ENCODE measurements at places on chromosomes 2 and 18.

- no peak for DNase-seq
These were observed 79.5 kb upstream of the ALPP start for GRCh38 chr2:232299084-232299483.

- DNase-seq = no peak
These were observed 269.0 kb upstream of the FBXO11 start for GRCh38 chr2:48175254-48175653.

- no peak for DNase-seq
These were observed 15.5 kb upstream of the BMPR2 start for GRCh38 chr2:202360646-202361045.

GRCh38 chr2:47016172-47016913, 100.7 kb upstream of the MCFD2 start:
- DNase-seq = no peak

DNA sequence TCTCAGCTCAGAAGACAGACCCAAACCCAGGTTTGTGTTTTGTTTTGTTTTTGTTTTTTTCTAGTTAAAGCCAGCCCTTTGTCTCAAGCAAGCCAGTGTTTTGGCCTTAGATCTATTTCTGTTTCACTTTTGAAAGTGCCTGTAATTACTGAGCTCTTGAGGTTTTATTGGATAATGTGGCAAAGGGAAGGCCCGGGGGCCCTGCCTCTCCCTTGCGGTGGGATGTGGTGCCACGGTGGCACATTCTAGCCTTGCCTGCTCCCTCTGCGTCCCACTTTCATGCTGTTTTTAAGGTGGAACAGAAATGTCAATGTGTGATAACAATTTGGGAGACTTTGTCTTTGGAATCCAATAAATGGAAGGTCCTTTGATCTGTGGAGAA, 2.5 kb downstream of the HPCAL1 start:
- DNase-seq = no peak

- no peak for DNase-seq
These were observed 61.3 kb downstream of the PKP4 start for GRCh38 chr2:158518084-158518483.

DNA sequence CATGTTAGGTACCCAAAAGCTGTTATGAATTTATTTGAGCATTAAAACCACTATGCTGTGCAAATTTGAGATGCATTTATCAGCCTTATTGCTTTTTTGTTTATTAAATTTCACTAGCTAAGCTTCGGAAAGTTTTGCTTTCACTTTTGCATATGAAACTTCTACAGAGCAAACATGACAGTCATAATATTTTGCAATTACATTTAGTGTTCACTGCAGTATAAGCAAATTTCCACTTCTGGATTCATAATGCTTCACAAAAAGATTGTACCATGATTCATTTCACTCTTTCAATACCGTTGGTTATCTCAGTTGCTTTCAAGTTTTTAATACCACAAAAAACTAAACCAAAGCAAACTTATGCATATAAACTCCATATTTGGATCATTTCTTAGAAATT, 228.7 kb upstream of the SLC8A1 start:
- no peak for DNase-seq

DNA sequence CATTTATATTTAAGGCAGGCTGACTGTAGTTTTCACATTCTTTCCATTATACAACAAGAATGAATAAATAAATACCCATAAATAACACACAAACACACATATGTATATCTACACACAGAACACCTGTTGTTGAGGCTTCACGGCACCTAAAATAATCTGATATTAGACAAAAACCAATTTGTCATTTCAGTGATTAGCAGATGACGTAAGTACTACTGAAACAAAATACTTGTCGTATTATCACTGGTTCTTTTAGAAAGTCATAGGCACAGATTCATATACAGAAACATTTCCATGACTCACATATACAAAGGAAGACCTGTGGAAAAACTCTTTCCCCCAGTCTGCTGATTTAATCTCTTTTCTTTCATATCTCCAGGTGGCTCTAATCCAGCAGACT, 1113.4 kb upstream of the FANCL start:
- DNase-seq = no peak

GRCh38 chr2:150090031-150090430, 397.4 kb downstream of the RND3 start:
- DNase-seq = no peak

DNA sequence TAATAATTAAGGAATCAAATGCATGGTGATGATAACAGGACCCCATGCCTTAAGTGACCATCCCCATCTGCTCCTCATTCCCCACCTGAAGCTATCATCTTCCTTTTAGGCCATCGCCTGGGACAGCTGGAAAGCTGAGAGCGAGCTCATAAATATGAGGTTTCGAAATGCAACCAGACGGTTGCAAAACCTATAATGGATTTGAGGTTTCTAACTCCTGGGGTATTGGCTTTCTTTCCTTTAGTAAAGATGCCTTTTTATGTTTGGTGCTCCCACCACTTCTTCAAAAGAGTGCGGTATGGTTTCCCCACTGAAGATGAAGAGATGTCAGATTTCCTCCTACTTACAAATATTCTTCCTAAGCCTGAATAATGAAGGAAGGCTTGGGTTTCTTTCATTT, 1589.5 kb upstream of the PIK3C3 start:
- no peak for DNase-seq

DNA sequence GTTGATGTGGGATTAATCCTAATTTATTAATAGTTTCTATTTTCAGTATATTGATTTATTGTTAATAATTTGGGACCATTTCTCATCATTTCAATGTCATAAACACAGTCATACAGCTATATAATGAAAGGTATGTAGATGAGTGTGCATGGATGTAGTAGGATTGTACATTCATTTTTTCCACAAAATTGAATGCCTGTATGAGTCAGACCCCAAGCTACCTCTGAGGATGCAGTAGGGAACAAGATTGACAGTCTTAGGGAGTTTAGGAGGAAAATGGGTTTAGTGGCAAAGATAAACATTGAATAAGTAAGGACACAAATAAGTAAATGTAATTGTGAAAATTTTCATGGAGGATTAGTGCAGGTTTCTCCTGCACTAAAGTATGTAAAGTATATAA, 14.1 kb upstream of the TMEFF2 start:
- no peak for DNase-seq

DNA sequence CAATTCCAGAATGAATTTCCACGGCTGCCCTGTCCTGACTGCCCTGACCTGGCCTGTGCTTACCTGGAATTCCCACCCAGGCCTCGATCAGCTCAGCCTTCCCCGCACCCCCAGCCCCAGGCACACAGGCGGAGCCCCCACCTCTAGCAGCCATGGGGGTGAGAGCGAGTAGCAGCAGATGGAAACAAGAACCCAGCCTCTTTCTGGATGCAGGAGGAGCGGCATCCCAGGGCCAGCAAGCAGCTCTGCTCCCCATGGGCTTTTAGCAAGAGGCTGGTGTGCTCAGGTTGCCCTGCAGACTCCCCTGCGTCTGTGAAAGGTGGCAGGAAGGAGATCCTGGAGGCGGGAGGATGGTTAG, 101.8 kb downstream of the TPO start:
- no peak for DNase-seq

GRCh38 chr18:6901286-6901926, 171.9 kb downstream of the ARHGAP28 start:
- no peak for DNase-seq

GRCh38 chr18:10604182-10604581, 78.4 kb downstream of the NAPG start:
- no peak for DNase-seq

GRCh38 chr2:200509235-200509611, 645 bp downstream of the KCTD18 start:
- DNase-seq = no peak

DNA sequence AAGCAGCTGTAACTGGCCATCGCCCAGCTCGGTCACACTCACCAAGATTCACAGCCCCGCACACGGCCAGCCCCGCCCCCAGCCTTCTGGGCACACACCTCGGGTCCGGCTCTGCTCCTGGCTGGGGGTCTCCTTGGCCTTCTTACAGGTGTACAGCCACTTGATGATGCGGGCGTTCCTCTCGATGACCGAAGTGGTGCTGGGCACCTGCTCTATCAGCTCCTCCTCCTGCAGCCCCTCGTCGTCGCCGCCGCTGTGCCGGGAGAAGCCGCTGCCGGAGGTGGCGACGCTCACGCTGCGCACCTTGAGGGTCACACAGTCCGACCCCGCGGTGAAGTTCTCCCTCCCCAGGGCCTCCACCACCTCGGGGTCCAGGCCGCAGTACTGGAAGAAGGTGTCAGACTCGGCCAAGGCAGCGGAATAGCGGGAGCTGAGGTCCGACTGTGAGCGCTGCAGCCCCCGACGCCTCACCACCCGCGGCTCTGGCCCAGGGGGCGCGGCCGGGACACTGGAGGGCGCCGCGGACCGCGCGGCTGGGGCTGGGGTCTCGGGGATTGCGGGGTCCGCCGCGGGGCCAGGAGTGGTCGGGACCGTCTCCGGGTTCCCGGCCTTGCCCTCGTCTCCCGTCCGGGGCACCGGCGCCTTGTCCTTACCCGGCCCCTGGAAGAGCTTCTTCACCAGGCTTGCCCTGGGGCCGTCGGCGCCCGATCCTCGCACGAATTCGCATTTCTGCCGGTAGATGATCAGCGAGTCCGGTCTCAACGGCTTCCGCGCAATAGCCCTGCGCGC, 769 bp downstream of the FAM110C start:
- DNase-seq = no peak

DNA sequence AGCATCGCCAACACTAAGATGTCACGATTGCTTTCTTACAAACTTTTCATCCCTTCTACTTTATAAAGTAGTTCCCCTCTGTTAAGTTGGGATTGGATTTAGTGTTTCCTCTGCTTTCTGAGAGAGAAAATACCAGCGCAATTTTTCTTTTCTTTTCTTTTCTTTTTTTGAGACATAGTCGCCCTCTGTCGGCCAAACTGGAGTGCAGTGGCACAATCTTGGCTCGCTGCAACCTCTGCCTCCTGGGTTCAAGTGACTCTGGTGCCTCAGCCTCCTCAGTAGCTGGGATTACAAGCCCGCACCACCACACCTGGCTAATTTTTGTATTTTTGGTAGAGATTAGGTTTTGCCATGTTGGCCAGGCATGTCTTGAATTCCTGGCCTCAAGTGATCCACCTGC, 9.0 kb downstream of the RELCH start:
- no peak for DNase-seq

DNA sequence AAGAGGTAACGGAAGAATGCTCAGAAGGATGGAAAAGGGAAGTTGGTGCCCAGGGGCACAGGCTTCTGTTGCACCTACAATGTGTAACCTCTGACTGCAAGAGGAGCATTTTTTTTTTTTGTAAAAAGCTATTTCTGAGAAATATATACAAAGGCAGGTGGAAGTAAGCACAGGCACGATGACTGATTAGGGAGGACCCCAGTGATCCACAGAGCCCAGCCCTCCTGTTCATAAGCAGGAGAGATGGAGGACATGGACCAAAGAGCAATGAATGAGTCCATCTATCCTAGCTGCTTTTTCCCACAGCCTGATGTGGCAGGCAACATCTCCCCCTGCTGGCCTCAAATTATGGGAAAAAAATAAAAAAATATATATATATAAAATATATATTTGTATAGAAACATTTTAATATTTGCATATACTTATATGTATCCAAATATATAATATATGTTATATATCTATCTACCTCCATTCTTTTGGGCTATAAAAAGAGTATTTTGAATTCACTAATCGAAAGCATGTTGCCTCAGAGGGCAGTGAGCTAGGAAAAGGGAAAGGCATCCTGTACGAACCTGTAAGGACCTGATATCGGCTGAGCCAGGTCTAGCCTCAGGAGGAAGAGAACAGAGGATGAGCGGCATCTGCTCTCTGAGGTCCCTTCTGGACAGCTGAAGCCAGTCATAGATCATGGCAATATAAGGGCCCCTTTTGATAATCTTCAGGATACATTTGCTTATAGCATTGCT, 166.0 kb upstream of the STK17B start:
- no peak for DNase-seq

DNA sequence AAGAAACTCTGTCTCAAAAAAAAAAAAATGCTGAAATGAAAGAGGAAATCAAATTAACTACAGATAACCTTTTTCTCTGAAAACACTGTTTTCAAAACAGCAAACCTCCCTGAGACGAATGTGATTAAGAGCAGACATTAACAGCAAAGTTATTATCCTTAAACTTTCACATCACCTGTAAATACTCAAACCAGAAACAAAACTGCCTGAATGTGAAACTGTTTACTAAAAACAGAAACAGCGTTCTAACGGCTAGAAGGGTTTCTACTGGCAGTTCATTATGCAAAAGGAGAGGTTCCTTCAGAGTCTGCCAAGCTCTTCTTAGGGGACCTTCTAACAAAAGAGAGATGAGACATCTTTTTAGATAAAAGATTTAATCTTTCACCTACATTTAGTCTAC, 45.9 kb downstream of the PNO1 start:
- no peak for DNase-seq

DNA sequence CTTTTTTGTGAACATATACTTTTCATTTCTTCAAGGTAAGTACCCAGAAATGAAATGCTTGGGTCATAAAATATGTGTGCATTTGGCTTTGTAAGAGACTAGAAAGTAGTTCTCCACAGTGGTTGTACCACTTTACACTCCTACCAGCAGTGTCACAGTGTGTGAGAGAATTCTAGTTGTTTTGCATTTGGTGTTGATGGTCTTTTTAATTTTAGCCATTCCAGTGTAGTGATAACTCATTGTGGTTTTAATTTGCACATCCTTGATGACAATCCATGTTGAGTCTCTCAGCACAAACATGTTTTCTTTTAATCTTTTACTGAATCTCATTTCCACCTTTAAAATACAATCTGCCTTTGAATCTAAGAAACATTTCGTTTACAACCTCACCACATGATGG, 402.5 kb upstream of the ETAA1 start:
- DNase-seq = no peak

DNA sequence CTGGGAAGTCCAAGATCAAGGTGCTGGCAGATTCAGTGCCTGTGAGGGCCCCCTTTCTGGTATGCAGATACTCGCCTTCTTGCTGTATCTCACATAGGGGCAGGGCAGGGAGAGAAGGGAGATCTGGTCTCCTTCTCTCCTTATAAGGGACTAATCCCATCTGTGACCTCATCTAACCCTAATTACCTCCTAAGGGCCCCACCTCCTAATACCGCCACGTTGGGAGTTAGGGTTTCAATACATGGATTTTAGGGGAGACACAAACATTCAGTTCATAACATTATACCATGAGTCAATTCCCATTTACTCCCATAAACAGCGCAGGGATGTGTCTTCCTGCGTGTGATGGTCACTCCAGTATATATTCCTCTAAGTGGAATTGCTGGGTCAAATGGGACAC, 73.8 kb upstream of the TXNDC2 start:
- no peak for DNase-seq

- no peak for DNase-seq
These were observed 214.4 kb upstream of the DSEL start for GRCh38 chr18:67730886-67731285.

DNA sequence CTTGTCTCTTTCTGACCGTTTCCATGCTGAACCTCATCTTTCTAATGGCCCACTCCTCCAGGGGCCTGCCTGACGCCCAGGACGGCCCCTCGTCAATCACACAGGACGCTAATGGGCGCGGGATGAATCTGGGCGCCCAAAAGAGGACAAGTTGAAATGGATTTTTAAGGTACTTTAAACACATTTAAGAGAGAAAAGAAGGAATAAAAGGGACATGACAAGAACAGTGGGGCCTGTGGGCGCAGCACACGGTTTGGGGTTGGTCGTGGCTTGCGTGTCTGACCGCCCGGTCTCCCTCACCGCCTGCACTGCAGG, 607 bp upstream of the UBE2F start:
- no peak for DNase-seq
